ENCODE measurements at places on chromosomes 3 and 15. TPM values are rescaled to one million over a fixed set of nuclear protein-coding genes. Genes with fewer than 3 reads are reported as not detected.
A peak's percentile ranks its signal among the peaks of the same experiment; 100 is the strongest.

GRCh38 chr3:69967156-69967555, 32.4 kb upstream of the SAMMSON start:
- DNase-seq: no peak

- DNase-seq: no peak
Observed at GRCh38 chr3:55169161-55169560, 241.3 kb upstream of the LRTM1 start.

GRCh38 chr3:16496008-16496407, 17.5 kb downstream of the RFTN1 start:
- no peak for DNase-seq

DNA sequence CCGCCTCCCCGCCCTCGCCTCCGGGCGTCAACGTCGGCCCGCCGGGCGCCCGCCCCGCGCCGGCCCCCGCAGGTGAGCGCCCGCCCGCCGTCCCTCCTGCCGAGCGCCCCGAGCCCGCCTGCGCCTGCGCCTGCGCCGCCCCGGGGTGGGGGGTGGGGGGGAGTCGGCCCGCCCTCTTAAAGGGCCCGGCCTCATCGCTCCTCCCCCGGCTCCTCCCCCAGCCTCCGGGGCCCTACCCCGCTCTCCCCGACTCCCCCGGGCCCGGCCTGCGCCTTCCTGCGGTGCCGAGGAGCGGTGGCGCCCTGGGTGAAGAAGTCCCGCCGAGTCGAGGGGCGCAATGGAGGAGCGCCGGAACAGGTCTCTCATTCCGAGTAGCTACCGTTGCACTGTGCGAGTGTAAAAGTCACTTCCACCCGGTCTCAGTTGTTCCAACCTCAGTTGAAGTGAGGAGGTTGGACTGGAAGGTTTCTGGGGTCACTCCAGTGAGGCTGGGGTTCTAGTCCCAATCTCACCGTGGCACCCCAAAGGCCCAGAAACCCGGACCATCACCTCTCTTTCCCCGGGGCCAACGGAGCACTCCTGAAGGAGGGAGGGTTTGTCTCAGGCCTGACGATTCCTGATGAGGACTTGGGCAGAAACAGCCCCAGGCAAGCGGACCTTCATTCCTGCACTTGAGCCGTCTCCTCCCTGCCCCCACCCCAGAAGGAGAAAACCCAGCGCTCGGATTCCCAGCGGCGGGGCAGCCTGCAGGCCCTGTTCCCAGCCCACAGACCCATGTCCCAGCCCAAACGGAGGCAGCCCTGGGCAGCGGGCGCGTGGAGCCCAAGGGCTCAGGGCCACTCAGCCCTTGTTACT, 1.5 kb upstream of the TNK2 start:
- DNase-seq: peak; percentile 87

Gene A4GNT
- not detected for total RNA-seq
